Mammary epithelial cell (primary cell): ENCODE measurements at places on chromosomes 4 and X.

GRCh38 chr4:97819294-97819693 is 324.0 kb downstream of the STPG2 start:
- DNase-seq, result peak; percentile 1

GRCh38 chr4:77308843-77309242 is 151.8 kb downstream of the CCNG2 start:
- DNase-seq, result peak; percentile 38

GRCh38 chrX:129445436-129445835 is 77.9 kb downstream of the SMARCA1 start:
- no peak for DNase-seq

- DNase-seq, result no peak
Observed at GRCh38 chr4:81130569-81130968, 84.5 kb downstream of the PRKG2 start.

GRCh38 chr4:125791896-125792295 is 477.1 kb downstream of the FAT4 start:
- no peak for DNase-seq

DNA sequence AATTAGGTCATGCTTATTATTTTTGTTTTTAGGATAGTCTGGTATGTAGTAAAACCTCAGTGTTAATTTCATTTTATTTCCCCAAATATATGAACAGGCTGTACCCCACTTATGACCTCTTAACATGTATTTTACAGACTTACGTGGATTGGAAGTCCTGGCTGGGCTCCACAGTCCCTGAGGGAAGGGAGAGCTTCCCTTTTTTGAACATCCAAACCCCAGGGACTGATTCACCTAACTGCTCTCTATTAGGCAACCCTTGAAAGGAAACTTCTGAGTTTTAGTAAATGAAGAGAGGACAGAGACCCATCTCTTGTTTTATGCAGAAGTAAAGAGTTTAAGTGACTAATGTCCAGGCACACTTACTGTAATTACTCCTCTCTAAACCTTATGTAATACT is 233.1 kb upstream of the SPRY1 start:
- peak; percentile 43 for DNase-seq

GRCh38 chrX:42102586-42103282 is 179.4 kb upstream of the CASK start:
- no peak for DNase-seq

DNA sequence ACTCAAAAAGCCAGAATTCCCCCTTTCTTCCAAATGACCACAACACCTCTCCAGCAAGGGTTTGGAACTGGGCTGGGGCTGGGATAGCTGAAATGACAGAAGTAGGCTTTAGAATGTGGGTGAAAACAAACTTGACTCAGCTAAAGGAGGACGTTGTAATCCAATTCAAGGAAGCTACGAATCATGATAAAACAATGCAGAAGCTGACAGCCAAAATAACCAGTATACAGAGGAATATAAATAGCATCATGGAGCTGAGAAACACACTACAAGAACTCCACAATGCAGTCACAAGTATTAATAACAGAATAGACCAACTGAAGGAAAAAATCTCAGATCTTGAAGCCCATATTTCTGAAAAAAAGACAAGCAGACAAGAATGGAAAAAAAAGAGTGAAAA is 95.8 kb upstream of the TET2 start:
- DNase-seq, result peak; percentile 40

GRCh38 chr4:25875281-25875745 is 12.5 kb upstream of the SEL1L3 start:
- DNase-seq, result no peak

DNA sequence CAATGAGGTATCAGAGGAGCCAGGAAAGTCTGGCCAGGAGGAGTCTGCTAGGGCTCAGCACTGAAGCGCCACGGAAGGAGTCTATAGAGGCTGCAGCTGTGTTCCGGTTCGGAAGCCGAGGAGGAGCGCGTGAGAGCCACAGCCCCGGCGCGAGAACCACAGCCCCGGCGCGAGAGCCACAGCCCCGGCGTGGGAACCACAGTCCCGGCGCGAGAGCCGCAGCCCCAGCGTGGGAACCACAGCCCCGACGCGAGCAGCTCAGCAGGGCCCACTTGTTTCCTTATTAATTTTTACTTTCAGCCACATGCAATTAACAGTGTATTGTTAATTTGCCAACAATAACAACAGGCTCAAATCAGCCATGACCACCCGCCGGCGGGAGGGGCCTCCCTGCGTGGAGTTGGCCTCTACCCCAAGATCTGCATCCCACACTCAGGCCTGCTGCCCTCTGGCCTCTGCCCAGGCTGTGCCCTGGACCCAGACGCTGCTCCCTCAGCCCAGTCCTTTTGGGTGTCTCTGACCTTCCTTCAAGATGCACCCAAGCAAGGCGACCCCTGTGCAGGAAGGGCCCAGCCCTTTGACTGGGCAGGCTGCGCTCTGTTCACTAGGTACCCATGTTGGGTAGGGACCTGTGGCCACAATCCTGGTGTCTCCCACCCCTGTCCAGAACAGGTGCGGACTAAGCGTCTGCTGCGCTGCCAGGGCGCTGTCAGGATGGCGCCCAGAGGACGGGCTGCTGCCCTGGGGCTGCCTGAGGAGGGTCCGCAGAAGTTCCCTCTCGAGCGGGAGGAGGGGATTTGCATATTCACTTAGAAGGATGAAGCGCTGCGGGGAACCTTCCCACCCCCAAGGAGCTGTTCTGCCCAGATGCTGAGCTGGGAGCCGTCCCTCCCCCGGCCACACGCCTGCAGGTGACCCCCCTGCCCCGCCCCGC is 113.8 kb downstream of the ADRA2C start:
- no peak for DNase-seq

GRCh38 chrX:13661735-13662288 is 8.9 kb downstream of the TCEANC start:
- no peak for DNase-seq
